ENCODE measurements at places on chromosomes 3 and 15.

- DNase-seq = no peak
Measured at GRCh38 chr3:155661760-155662159, 83.1 kb downstream of the PLCH1 start.

- no peak for DNase-seq
Measured at GRCh38 chr3:124780356-124780755, 50.1 kb downstream of the UMPS start.

- DNase-seq = no peak
Measured at GRCh38 chr3:76482510-76482909, 557.4 kb upstream of the ROBO2 start.

- DNase-seq = no peak
Measured at GRCh38 chr3:12918231-12918630, 76.9 kb upstream of the RPL32 start.

GRCh38 chr15:27563765-27564370 lies 535.2 kb downstream of the OCA2 start:
- no peak for DNase-seq

DNA sequence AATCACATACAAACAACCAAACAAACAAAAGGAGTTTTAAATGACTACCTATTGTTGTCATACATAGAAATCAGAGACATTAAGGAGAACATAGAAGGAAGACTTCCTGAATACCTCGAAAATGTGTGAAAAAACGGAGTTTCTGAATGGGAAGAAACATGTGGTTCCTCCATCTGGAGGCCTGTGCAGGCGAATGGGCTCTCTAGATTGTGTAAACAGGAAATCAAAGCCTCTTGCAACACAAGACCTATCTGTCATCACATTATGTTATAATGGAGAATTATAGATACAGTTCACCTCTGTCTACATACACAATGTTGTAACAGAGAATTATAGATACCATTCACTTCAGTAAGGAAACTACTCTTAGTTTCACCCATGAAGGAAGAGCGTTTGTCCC lies 44.1 kb downstream of the RUBCN start:
- no peak for DNase-seq

GRCh38 chr3:57826245-57826951 lies 70.3 kb downstream of the SLMAP start:
- DNase-seq = no peak

DNA sequence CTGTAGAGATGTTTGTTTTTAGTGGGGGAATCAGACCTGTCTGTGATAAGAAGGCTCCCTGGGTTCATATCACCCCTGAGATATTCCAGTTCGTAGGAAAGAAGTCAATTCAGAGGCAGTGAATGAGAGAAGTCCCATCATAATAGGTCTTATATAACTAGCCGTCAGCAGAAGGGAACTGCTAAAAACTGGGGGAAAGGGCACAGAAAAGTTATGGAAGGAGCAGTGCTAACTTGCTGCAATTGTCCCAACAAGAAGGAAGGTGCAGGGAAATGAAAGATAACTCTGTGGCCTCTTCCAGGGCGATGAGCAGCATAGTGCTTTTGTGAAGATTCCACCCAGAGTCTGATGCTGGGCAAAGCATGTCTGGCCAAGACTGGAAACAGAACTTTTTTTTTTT lies 9.0 kb upstream of the CA12 start:
- DNase-seq = no peak

GRCh38 chr15:65100442-65100841 lies 14.6 kb downstream of the UBAP1L start:
- DNase-seq = no peak

GRCh38 chr3:146539315-146539714 lies 5.1 kb downstream of the PLSCR1 start:
- no peak for DNase-seq

GRCh38 chr3:88921986-88922385 lies 185.4 kb upstream of the EPHA3 start:
- no peak for DNase-seq

DNA sequence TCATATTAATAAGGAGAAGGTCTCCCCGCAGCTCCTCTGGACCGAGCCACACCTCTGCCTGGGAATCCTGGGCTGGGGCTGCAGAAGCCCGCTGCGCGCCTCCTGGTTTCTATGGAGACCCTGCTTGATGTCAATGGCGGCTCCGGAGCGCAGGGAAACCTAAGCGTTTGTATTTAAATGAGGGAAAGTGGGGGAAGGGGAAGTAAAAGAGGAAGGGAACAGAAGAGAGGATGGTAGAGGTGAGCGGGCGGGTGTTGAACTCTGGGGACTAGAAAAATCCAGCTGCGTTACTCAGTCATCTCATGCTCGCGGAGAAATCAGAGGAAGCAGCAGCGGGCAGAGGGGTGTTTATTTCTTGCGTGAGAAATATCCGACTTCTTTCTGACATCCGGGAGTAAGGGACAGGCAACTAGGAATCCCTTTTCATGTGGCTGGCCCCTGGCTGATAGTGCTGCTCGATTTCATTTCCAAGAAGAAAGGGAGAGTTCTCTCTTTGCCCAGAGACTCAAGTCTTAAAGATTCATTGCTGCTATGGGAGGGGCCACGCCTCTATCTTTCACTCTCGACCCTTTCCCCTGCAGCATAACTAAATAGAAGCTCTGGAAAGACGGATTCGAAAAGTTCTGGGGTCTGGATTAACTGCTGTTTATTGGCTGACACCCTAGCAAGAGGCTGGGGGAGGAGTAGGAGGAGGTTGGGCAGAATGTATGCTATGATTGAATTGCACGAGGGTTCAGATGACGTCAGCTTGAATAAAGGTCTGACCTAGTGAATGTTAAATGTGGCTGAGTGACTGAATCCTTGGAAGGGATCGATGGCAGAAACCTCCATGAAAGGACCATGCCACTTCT lies 110.5 kb upstream of the GAP43 start:
- no peak for DNase-seq
